GM19239 (cell line): ENCODE measurements at places on chromosomes 4 and X.

DNA sequence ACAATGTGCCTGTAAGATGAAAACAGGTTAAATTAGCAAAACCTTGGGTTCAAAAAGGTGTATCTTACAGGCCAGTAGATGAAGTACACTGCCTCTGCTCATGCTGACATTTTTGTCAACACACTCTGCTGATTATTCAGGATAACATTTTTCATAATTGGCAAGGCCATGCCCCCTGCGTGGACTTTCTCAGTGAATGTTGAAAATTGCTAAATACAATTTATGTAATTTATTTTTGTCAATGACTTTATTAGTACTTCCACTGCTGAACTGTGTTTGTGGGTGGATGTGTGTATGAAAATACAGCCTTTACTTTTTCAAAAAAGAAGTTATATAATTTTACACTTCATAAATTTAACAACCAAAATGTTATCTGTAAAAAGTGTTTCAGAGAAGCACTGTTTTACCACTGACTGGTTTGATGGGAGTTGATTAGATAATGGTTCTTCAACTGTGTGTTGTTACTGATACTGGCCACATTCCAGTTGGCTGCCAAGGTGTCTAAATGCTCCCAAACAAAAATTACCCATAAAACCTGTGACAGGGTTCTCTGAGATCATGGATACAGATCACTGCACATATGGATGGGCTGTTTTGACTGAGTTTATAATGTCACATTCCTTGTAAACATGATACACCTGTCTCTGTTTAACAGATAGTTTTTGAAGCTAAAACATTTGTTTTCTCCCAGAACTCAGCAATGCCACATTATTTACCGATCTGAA lies 151.9 kb upstream of the SLC7A11 start:
- no peak for DNase-seq

DNA sequence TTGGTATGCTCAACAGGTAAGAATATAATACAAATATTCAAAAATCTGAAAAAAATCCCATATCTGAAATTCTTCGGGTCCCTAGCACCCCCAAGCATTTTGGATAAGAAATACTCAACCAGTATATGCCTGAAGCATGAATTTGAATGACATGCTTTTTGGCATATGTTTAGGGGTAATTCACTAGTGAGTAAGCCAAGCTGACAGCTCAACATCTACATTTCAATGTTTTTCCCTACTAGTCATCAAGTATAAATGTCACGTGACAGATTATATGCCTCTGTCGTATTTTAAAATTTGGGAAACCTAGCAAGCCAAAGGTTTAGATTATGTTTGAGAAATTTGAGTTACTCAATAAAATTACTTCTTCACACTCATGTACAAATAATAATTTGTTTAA lies 125.1 kb downstream of the FGF16 start:
- DNase-seq: no peak

- DNase-seq: no peak
Measured at GRCh38 chr4:62618042-62618441, 1417.9 kb downstream of the ADGRL3 start.

GRCh38 chrX:39144956-39145355 lies 343.7 kb downstream of the MID1IP1 start:
- no peak for DNase-seq

DNA sequence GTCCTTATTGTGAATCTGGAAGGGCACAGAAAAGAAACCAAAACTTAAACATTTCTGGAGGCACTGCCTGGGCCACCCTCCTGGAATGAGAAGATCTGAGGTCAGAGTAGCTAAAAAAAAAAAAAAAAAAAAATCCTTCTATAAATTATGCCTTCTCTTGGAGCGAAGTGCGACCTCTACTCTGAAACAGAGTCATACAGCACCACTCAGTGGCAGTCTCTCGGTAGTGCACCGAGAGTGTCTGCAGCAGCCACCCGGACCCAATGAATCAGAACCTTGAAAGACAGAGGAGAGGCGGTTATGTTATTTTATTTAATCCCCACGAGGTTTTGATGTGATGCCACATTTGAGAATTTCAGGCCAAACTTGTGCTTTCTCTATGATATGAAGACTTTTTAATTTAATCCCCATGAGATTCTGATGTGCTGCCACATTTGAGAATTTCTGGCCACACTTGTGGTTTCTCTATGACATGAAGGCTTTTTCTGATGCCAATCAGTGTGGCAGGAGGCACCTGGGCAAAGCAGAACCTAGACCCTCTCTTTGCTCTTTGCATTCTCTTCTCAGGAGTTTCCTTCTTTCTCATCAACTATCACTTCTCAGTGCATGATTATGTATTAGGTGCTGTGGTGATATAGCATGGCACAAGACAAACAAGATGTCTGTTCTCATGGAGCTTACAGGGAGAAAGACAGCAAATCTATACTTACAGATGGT lies 5.6 kb upstream of the CT47C1 start:
- DNase-seq: no peak

GRCh38 chr4:80096175-80096850 lies 23.3 kb upstream of the ANTXR2 start:
- no peak for DNase-seq
